Glomerular endothelial cell (primary cell): ENCODE measurements at places on chromosomes 7 and 10.

GRCh38 chr7:148049068-148049467 lies 541.5 kb upstream of the C7orf33 start:
- DNase-seq: no peak

DNA sequence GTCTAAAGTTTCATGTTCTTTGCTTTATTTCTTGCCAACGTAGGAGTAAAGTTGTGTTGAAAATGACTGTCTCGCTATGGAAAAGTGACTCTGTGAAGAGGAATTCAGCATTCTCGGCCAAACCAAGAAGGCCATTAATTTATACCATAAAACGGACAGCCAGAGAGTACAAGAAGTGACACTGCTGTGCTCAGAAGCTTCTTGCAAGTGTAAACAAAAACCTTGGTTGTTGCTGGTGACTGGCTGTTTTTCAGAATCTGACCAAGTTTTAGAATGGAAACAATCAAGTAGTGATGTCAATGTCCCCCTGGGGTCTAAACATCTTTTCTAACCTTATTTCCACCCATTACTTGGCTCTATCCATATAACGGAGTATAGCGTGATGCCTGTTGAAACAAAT lies 201.9 kb downstream of the INHBA start:
- no peak for DNase-seq

DNA sequence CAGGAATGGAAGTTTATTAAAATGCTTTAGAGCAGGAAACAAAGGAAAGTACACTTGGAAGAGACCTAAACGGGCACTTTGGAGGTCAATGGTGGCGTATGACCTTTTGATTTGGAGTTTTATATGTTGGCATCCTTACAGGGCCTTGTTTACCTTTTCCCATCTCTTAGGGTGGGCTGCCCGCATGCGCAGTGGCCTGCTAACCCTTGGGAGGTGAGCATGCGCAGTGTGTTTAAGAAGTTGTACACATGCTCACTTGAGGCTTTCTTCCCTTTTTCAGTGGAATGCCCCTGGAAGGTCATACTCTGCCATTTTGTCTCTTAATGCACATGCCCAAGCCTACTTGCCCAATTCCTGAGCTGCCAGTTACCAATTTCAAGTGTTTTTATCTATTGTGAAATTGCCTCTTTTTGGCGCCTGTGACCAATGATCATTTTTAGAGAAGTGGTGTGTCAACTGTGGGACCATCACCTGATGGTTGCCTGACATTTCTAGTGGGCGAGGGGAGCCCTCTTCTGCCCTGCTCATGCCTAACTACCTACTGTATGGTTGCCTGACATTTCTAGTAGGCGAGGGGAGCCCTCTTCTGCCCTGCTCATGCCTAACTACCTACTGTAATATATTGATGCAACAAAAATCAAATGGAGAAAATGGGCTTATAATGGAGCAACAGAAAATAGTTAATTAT lies 138.0 kb downstream of the PPP1R9A start:
- DNase-seq: no peak

DNA sequence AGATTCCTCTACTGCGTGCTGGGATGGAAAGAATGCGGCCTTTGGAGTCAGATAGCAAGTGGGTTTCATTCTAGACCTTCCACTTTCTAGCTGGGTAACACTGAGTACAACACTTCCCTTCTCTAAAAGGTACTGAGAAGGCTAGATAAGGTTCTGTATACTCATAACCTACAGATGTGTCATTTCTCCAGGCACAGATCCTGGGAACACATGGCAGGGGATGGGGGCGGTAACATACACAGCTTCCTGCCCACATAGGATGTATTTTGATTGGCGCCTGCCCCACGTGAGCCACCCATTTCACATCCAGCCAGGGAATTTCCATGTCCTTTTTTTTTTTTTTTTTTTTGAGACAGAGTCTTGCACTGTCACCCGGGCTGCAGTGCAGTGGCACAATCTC lies 31.8 kb downstream of the KLRG2 start:
- DNase-seq: no peak

GRCh38 chr7:49692516-49692915 lies 80.9 kb upstream of the VWC2 start:
- no peak for DNase-seq

GRCh38 chr7:155449008-155449868 lies 8.7 kb upstream of the EN2 start:
- DNase-seq: no peak

GRCh38 chr10:11949152-11949551 lies 93.5 kb downstream of the UPF2 start:
- DNase-seq: no peak

DNA sequence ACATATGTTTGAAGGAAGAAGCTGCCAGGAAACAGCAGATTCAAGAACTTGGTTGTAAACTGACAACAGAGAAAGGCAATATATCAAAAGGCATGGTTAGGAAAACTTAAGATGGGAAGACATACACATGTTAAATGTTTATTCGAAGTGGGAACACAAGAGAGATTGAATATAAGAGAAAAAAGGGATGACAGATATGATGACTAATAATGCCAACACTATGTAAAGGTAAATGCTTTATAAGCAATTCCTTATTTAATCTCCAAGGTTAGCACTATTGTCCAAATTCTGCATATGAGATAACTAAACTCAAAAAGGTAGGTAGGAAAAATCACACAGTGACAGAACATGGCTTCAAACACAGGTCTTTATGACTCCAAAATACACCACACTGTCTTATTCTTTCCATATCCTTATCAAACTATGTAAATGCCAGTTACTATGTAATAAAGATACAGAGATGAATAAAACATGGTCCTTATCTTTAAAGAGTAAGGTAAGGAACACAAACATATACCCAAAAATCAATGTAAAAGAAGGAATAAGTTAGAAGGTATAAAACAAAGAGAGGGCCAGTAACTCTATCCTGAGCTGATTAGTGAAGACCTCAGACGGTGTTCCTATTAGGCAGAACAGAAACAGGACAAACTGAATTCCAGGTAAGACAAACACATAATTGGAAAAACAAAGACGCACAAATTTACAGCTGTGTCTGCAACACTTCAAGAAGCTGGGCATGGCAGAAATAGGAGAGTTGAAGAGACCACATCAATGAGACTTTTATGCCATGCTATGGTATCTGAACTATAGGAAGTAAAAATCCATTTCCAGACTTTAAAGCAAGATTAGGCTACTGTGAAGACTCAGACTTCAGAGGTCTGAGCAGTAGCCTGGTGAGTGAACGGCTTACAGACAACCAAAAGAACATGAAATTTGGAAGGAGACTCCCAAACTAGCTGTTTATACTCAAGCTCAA lies 56.1 kb downstream of the ABI1 start:
- DNase-seq: no peak

DNA sequence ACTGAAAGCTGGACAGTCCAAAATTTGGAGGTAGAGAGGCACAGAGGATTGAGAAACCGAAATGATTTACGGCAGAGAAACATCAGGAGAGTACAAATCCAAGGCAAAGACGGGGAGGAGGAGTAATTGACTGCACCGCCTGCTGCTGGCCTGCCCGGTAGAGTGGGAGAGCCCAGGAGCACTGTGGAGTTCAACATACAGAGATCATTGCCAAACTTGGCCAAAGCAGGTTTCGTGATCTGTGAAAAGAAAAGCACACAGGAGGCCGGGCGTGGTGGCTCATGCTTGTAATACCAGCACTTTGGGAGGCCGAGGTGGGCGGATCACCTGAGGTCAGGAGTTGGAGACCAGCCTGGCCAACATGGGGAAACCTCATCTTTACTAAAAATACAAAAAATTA lies 306.0 kb upstream of the PFKP start:
- no peak for DNase-seq
